ENCODE measurements at places on chromosomes 2 and 18.
A peak's percentile ranks its signal among the peaks of the same experiment; 100 is the strongest.

- no peak for DNase-seq
Measured at GRCh38 chr18:45291621-45292615, 323.4 kb upstream of the SLC14A2 start.

GRCh38 chr2:7044253-7045250 lies 127.3 kb downstream of the RNF144A start:
- peak; percentile 38 for DNase-seq

DNA sequence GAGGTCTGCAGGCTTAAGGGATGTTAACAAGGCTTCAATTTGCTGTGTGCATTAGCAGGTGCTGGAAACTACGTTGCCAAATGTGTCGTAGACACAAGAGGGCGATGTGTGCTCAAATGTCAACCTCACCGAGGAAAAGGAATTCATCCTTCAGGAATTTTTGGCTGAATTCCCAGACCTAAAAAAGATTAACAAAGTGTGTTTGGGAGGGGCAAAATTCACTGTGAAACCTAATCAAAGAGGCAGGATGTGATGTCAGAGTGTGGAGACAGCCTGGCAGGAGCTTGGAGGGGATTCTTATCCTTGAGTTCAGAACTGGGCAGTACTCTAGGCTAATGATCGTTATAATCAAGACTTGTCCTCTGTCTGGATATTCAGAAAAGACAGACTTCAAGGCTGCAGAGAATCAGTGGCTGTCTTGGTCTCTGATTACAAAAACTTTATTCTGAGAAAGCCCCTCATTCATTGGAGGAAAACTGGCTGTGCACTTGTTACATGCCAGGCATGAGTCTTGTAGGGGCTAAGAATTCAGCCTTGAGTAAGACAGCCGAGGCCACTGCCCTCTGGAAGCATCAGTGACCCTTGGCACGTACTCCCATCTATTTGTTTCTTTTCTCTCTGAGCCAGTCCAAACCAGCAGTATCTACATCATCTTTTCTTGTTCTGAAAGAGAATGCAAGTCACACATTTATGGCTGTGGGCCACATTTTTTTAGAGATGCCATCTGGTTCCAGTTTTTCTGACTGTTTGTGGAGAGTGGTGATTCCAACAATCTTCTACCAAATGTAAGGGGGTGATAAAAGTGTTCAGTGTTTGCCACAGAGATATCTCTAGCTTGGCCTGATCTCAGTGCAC lies 18.7 kb upstream of the SCYGR1 start:
- DNase-seq = no peak

GRCh38 chr18:28422577-28422976 lies 245.6 kb upstream of the CDH2 start:
- no peak for DNase-seq

GRCh38 chr2:11129598-11130449 lies 25.4 kb upstream of the SLC66A3 start:
- peak; percentile 59 for DNase-seq

- no peak for DNase-seq
Measured at GRCh38 chr2:220341014-220341413, 713.6 kb downstream of the SLC4A3 start.

GRCh38 chr2:236626391-236627150 lies 56.9 kb downstream of the ACKR3 start:
- no peak for DNase-seq

GRCh38 chr2:105737980-105738657 lies 6.6 kb upstream of the NCK2 start:
- no peak for DNase-seq

DNA sequence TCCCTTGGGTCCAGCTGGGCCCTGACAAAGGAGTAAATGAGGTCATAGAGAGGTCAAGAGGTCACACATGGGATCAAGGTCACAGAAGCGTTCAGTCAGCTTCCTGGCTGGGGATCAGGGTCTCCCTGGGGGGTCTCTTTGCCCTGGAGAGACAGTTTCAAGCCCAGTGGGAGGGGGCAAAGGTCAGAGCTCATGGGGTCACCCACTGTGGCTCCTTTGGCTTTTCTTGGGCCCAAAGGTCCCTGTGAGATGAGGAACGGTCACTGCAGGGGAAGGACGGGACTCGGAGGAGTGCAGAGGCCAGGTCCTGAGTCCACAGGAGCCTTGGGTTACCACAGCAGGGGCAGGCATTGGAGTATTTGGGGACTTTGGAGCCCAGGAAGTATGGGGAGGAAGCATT lies 30.7 kb upstream of the ANKRD62 start:
- no peak for DNase-seq

- no peak for DNase-seq
Measured at GRCh38 chr2:52356556-52356955, 1324.6 kb upstream of the NRXN1 start.

GRCh38 chr2:128832946-128833663 lies 514.4 kb upstream of the HS6ST1 start:
- DNase-seq = no peak

DNA sequence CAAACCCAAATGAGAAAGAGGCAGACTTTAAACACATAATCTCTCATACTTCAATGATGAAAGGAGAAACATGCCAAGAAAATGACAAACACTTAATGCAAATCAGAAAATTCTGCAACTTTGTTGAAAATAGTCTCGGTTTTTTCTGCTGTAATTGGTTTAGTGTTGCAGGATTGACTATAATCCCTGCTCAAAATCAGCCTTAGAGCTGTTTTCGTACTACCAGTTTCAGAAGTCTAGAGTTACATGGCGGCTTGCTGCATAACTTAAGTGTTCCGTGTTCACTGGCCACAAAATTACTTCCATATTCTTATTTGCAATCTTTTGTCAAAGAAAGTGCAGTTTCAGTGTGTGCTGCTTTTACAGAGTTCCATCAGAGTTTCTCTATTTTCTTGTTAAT lies 48.9 kb upstream of the ITGAV start:
- no peak for DNase-seq

GRCh38 chr2:15560140-15560987 lies 770 bp downstream of the NBAS start:
- no peak for DNase-seq

DNA sequence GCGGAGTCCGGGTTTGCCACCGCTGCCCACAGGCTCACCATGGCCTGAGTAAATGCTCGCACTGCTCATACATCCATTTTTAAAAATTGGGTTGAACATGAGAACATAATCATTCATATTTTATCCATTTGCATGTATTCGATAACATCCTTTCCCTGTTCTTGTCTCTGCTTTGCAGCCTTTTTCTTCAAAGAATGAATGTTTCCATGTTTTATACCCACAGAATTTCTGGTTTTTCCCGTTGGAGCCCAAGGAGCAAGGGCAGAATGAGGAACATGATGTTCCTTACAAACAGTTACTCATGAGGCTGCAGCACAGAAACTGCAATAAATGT lies 146.5 kb downstream of the CCDC74A start:
- no peak for DNase-seq

DNA sequence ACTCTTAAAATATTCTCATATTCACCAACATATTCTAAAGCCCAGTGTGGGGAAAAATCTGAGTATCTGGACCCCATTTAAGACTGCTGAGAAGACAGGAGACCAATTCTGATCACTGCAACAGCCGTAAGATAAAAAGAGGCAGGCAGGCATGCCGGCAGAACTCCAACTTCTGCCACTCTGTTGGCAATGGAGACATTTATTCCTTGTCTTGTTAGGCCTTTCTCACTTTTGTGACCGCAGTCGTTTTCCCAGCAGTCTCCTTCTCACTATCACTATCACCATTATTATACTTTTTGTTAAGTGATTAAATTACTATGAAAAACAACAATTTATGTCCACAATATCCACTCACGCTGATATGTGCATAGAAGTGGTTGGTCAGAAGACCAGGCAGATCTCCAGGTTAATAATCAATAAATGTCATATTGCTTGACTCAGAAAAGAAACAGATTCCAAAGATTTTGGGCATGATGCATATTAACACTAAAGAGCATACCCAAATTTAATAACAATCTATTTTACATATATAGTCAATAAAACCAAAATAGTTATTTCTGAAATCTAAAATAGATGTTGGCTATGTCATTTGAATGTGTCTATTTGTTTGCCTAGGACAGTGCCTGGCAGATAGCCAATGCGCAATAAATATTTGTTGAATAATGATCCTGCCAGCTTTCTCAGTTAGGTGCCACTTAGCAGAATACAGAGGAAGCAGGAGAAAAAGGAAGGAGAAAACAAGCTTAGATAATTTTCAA lies 38.2 kb downstream of the SESTD1 start:
- no peak for DNase-seq
